ENCODE measurements at places on chromosomes 11 and 22.

GRCh38 chr22:48895831-48896765, 931.6 kb downstream of the BRD1 start:
- no peak for DNase-seq

DNA sequence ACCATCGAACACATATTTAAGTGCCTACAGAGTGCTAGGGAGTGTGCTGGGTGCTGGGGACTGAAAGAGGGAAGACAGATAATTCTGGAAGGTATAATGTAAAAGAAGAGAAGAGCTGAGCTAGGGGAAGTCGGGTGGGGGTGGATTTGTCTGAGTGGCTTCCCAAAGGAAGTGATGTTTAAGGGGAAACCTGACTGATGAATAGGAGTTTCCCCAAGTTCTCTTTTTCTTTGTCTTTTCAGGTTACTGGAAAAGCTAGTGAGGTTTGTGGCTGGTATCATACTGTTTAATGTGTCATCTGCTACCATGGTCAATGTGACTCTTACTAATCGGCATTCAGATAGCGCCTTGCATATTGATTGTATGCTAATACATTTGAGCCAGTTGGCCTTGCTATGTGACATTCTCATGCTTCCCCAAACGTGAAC, 151.6 kb upstream of the MTMR2 start:
- DNase-seq = no peak

GRCh38 chr22:47168441-47168840, 406.0 kb downstream of the TBC1D22A start:
- no peak for DNase-seq

GRCh38 chr11:131691181-131692041, 321.0 kb downstream of the NTM start:
- no peak for DNase-seq

DNA sequence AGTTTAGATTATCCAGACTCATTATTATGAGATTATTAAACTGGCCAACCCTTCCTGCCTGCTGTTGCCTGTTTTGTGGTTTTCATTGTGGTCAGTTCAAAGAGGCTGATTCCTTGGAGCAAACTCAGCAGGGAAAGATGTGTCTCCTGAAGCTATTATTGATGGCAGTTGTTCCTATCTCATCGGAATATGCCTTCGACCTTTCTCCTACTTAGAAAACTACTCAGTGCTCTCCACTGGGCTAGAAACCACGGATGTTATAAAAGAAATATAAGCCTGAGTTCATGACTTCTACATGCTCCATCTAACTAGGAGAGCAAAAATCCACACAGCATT, 80.2 kb upstream of the NAV2 start:
- DNase-seq = no peak

DNA sequence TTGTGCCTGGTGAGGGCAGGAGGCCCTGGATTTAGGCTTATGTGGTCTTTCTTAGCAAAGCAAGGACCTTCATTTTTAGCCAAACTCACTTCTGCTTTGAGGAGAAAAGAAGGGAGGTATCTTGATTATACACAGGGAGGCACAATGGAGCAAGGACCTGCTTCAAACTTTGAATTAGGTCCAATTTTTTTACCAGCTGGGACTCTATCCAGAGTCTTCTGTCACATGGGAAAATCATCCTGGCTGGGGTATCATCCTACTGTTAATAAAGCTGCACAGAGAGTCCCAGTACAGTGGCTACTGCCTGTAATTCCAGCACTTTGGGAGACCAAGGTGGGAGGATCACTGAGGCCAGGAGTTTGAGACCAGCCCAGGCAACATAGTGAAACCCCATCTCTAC, 87.8 kb downstream of the CWC15 start:
- DNase-seq = no peak

GRCh38 chr22:22479999-22480532, 28.5 kb downstream of the ZNF280B start:
- no peak for DNase-seq

DNA sequence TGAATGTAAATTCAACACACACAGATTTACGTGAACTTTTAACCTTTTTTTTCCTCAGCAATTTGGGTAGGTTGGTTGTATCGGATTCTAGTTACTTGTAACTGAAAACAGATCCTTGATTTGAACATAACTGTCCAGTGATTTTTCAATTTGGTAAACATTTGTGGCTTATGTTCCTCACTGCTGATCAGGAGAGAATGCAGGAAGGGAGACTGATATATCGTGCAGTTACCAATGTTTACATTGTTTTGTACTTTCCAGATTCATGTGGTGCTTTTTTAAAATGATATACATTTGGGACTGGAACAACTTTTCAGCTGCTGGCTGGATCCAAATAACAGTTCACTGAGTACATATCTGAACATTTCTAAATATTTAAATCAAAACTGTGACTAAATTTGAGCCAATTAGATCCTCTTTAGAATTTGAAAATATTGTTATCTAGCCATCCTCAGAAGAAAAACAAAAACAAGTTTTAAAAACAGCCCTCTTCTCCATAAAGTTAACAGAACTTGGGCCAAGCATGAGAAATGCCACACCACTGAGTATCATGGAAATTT, 84.3 kb upstream of the MTMR2 start:
- DNase-seq = no peak

DNA sequence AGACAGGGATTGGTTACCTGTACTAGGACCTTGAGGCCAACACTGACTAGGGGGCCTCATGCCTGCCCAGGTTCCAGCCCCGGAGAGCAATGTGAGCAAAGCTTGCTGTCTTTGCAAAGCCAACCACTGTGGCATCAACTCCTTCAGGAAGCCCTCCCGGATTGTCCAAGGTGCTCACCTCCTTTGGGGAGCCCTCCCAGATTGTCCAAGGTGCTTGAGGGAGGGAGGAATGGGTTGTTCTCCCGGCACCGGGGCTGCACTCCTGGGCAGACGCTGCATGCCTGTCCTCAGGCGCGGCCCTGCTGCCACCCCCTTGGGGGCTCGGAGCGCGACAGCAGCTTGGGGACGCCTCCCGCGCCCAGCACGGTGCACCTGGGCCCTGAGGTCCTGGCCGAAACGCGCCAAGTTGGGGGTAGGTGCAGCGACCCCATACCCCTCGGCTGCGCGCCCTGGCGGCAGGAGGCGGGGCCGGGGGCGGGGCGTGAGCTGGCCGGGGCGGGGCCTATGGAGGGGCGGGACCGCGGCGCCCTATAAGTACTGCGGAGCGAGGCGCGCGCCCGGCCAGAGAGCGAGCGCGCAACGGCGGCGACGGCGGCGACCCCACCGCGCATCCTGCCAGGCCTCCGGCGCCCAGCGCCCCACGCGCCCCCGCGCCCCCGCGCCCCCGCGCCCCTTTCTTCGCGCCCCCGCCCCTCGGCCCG, at the start of gene CD81:
CD81 (plus strand) TSS at position 560 of the 701 bp plus-strand sequence. CDS start 240 bp downstream, outside the sequence.
- DNase-seq = peak; percentile 49

GRCh38 chr11:71384561-71384960, 63.6 kb downstream of the DHCR7 start:
- DNase-seq = no peak

GRCh38 chr11:65539744-65540289, 14.9 kb downstream of the SCYL1 start:
- DNase-seq = no peak

- no peak for DNase-seq
These were observed 50.2 kb downstream of the GRM5 start for GRCh38 chr11:89015614-89016013.

GRCh38 chr11:17691976-17692375, 27.4 kb upstream of the MYOD1 start:
- no peak for DNase-seq

- no peak for DNase-seq
These were observed 10.3 kb downstream of the NEAT1 start for GRCh38 chr11:65432686-65433582.

DNA sequence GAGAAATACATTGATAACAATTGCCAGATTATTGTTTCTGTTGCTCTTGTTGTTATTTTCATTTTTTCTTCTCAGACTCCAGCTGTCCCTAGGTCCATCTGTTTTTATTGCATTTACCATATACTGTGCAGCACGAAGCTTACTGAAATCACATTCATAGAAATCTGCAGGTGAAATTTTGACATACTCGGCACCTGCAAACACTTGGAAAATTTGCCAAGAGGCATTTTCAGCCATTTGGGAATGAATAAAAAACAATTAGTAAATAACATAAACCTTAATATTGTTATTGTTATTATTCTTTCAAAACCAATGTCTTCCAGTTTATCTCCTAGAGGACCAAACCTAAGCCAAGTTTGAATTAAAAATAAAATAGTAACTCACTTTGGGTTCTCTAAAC, 2357.2 kb downstream of the LRRC4C start:
- no peak for DNase-seq

DNA sequence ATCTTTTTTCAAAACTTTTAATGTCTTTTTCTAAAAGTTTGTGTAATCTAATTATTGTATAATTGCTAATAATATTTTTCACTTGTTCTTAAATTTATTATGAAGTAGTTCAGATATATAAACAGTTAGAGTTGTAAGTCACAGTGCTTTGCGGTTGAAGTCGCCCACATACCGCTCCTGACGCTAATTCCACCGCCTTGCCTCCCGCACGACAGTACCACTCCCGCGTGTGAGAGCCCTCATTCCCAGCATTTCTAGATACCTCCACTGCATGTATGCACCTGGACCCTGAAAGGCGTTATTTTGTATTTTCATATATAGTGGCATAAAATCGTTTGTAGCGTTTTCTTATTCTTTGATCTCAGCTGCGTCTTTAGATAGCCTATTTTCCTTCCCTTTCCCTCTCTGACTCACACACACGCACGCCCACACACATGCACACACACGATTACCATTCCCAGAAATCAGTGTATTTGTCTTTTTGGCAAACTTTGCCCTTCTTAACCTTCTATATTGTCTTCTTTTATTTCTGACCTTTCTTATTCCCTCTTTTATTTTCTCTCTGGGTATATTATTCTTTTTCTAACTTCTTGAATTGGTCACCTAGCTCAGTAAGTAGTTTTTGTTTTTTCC, 56.4 kb upstream of the PITPNB start:
- no peak for DNase-seq

DNA sequence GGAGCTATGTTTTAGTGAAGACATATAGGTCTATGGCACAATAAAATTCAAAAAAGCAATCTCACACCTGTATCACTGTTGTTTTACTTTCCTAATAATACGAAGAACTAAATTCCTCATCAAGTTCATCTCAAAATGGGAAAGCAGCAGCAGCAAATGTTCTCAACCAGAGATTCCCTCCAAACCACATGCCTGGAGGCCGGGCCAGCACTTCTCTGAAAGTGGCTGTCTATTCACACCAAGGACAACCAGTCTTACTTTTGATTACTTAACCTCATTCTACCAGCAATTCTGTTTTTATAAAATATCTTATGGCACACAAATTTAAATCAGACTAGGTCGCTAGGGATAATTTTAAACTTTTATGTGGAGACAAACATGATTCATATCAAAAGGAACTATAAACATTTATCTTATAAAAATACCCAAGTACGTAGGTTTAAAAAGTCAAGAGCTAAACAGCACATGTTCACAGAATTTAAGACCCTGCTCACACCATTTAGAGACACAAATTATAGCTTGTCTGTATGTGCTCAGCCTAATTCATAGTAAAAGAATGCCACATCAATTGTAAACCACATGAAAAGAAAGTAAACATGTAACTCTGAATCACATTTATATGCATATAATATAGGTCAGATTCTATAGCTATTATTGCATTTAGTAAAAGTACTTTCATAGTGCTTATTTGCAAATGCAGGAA, 46.1 kb downstream of the RRAS2 start:
- DNase-seq = no peak

GRCh38 chr11:47714554-47715081, 551 bp downstream of the AGBL2 start:
- no peak for DNase-seq

DNA sequence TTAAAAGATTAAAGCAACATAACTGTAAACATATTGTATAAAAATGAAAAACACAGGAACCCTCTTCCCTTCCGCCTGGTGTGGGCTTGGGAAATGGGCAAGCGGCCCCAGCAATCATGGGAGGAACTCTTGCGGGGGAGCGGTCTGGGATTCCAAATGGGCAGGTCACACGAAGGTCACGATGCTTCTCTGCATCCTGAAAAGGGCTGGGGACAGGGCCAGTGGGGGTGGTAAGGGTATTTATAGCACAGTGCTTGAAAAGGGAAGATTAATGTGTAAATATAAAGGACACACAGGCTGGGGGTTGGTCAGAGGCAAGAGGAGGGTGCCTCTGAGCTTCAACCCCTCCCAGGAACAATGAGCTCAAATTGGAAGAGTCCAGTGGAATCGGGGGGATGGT, 46.9 kb upstream of the OR4B1 start:
- no peak for DNase-seq

DNA sequence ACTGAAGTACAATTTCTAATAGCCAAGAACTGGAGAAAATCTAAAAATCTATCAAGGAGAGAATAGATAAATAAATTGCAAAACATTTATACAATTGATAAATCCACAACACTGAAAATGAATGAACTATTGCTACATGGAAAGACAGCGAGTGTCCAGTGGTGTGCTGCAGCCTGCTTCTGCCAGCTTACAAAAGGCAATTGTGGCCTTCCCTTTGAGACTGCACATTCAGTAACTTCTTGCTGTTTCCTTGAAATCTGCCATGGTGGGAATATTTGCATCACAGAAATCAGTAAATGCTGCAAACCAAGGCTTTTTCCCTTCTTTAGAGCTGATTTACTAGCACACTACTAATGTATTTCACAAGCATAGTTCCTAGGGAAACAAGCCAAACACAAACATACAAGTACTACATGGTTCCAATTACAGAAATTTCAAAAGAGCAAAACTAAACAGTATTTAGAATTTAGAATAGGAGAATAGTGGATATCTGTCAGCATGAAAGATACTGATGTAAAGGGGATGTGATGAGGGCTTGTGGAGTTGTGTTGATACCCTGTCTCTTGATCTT, 76.9 kb upstream of the TRIM77 start:
- DNase-seq = no peak

DNA sequence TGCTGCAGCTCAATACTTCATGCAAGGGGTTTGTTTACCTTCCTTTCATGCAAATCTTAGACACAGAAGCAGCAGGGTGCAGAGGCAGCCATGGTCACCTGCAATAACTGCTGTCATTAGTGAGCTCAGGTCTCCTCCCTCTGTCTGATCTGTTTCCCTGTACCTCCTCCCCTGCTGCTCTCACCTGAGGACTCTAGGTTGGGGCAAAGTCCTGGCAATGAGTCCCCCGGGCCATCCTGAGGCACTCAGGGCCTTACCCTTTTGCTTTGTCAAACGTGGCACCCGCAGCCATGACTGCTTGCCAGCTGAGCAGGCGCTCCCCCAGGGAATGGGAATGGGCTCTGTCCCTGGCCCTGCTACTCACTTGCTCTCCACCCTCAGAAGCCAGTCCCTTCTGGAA, 3.9 kb downstream of the LRRC10B start:
- no peak for DNase-seq

GRCh38 chr11:75090671-75091177, 6.0 kb downstream of the OR2AT4 start:
- no peak for DNase-seq

- DNase-seq = no peak
These were observed 4.7 kb upstream of the POLD4 start for GRCh38 chr11:67357831-67358670.

All from stimulated activated CD8-positive, alpha-beta memory T cell treated with anti-CD3 and anti-CD28 coated beads, Interleukin-4, amount 100 ng/mL, for 1 hour (primary cell).